T-cell (primary cell): ENCODE measurements at places on chromosomes 11 and 22. TPM values are rescaled to one million over a fixed set of nuclear protein-coding genes. Genes with fewer than 3 reads are reported as not detected.
A peak's percentile ranks its signal among the peaks of the same experiment; 100 is the strongest.

Gene DDTL
- not detected for total RNA-seq

Gene DRD4
- total RNA-seq, result 1.0 TPM

Gene DRICH1
- total RNA-seq, result 0.48 TPM

Gene ALDH3B1
- 0.53 TPM for total RNA-seq

Gene PLAAT3
- total RNA-seq, result 6.2 TPM

Gene RIC3
- 32.0 TPM for total RNA-seq

Gene GPHA2
- total RNA-seq, result 0.90 TPM

GRCh38 chr11:97574976-97575665 is 1185.3 kb downstream of the JRKL start:
- no peaks in the 10 kb centered on the region for H3K4me1 ChIP-seq
- no peak overlapping the region for H3K27ac ChIP-seq
- H3K27me3 ChIP-seq, result no peaks in the 10 kb centered on the region
- no peak overlapping the region for H3K4me3 ChIP-seq
- no peak for DNase-seq

DNA sequence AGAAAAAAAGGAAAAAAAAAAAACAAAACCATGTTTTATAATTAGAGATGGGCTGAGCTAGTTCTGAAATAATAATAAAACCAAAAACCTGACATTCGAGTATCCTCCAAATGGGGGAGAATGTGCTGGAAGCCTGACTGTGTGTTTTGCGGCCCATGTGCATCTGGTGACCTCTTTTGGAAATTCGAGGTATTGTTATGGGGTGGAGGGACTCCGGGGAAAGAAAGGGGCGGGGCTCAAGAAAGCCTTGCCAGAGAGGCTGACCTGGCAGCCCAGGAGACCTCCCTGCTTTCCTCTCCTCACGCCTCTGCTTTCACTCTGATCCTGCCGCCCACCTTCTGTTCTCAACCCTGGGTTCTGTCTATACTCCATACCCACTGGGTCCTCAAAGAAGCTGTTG is 72.9 kb downstream of the CTTN start:
- DNase-seq, result no peak
- no peaks in the 10 kb centered on the region for H3K4me1 ChIP-seq
- H3K27me3 ChIP-seq, result peaks cover 13% of the 10 kb centered on the region
- H3K36me3 ChIP-seq, result no peaks in the 10 kb centered on the region
- no peak overlapping the region for H3K27ac ChIP-seq
- no peak overlapping the region for H3K4me3 ChIP-seq

GRCh38 chr11:9386901-9387300 is 2.4 kb downstream of the IPO7 start:
- no peak overlapping the region for H3K4me3 ChIP-seq
- H3K4me1 ChIP-seq, result peaks cover 32% of the 10 kb centered on the region
- H3K27me3 ChIP-seq, result no peaks in the 10 kb centered on the region
- H3K36me3 ChIP-seq, result no peaks in the 10 kb centered on the region

DNA sequence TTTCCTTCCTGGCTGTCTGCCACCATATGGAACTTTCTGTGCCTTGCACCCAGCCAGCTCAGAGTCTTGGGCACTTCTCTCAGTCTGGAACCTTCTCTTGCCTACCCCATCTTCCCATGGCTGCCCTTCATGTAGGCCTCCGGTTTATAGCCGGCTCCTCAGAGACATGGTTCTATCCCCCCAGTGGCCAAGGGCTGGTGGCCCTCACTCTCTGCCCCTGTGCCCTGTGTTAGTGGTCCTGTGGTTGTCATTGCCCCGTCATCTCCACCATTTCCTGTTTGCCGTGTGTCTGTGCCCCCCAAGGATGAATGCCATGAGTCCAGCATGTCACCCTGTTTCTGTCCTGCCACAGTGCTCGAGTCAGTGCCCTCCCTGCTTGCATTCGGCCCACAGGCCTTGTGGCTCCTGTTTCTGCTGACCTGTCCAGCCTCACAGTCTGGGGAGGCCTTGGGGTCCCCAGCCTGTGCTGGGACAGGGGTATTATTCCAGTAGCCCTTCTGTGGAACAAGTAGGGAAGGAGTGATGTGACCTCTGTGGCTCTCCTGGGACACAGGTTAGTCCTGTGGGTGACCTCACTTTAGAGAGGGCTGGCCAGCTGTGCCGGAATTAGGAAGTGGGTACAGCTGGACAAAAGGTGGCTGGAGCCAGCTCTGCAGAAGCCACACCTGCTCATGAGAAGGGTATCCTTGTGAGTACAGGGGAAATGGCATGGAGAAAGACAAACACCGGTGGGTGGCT is 30.7 kb downstream of the ST3GAL4 start:
- H3K4me1 ChIP-seq, result no peaks in the 10 kb centered on the region
- no peaks in the 10 kb centered on the region for H3K27me3 ChIP-seq
- DNase-seq, result no peak
- H3K4me3 ChIP-seq, result no peak overlapping the region
- no peak overlapping the region for H3K27ac ChIP-seq

- H3K27me3 ChIP-seq, result no peaks in the 10 kb centered on the region
- H3K36me3 ChIP-seq, result no peaks in the 10 kb centered on the region
- H3K27ac ChIP-seq, result peak overlapping the region; percentile 71
- peaks cover 16% of the 10 kb centered on the region for H3K4me1 ChIP-seq
- H3K4me3 ChIP-seq, result no peak overlapping the region
These were observed 1.4 kb upstream of the UVRAG start for GRCh38 chr11:75813622-75814039.

DNA sequence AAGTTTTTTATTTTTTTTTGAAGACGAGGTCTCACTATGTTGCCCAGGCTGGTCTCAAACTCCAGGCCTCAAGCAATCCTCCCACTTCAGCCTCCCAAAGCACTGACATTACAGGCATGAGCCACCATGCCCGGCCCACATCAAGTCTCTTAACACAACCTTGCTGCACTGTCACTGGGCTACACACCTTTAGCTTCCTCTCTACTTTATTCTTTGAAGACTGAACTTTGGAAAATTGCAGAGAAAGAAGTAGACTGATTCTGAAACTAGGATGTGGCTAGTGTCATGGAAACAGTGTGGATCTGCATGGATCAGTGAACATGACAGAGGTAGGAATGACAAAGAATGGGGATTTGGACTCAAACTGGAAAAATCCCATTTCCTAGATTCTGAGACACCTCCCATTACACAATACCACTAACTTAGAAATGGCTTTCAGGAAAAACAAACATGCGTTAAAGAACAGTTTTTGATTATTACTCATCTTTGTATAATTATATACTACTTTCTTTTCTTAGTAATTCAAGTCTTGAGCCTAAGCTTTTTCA is 99.6 kb upstream of the SPON1 start:
- no peaks in the 10 kb centered on the region for H3K36me3 ChIP-seq
- H3K4me1 ChIP-seq, result peaks cover 10% of the 10 kb centered on the region
- no peak overlapping the region for H3K27ac ChIP-seq
- DNase-seq, result no peak

- H3K36me3 ChIP-seq, result no peaks in the 10 kb centered on the region
- no peaks in the 10 kb centered on the region for H3K4me1 ChIP-seq
- no peak for DNase-seq
These were observed 5.4 kb downstream of the MCHR1 start for GRCh38 chr22:40684728-40685127.
